ENCODE measurements at places on chromosomes 16 and 17.
A peak's percentile ranks its signal among the peaks of the same experiment; 100 is the strongest.

GRCh38 chr16:67719778-67720144 lies 645 bp upstream of the GFOD2 start:
- no peak for DNase-seq

GRCh38 chr16:72848759-72849664 lies 198.9 kb downstream of the ZFHX3 start:
- DNase-seq = no peak

GRCh38 chr16:16120044-16120381 lies 103.3 kb downstream of the ABCC6 start:
- no peak for DNase-seq

DNA sequence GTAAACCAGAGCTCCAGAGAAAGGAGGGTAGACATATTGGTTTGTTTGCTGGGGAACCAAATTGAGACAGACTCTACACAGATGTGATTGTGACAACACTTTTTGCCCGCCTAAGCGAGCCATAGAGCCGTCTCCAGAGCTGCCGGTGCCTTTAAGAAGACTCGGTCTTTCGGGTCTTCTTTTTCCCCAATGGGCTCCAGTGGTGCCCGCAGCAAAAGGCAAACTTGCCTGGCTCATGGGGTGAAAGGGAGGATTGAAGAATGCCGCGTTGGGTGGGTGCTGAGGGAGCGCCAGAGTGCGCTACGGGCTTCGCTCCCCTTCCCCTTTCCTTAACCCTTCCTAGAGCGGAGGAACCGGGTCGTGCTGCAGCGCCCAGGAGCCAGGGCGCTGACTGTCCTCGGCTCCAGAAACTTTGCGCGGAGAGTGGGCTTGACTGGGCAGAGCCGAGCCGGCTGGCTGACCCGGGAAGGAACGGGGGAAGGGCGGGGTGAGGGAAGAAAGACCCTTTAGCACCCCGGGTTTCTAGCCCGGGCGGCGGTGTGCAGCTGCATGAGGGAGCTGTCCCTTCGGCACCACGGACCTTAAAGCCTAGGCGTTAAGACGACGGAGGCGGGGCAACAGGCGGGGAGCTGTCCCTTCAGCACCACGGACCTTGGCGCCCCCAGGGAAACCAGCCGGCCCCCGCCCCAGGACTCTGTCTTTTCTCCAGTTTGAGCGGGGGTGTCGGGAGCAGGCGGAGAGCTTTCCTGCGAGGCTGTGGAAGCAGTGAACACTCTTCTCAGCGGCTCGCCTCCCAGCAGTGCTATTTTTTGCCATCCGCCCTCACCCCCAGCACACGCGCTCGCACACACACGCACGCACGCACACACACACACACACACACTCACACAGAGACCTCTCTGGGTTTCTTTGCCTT lies at the start of gene CACNG3:
Gene CACNG3, plus strand, starts transcription at position 880 of the 916 bp plus-strand sequence. CDS start 420 bp downstream, outside the sequence.
- no peak for DNase-seq

GRCh38 chr16:2008009-2008526 lies 1.6 kb downstream of the ZNF598 start:
- no peak for DNase-seq

DNA sequence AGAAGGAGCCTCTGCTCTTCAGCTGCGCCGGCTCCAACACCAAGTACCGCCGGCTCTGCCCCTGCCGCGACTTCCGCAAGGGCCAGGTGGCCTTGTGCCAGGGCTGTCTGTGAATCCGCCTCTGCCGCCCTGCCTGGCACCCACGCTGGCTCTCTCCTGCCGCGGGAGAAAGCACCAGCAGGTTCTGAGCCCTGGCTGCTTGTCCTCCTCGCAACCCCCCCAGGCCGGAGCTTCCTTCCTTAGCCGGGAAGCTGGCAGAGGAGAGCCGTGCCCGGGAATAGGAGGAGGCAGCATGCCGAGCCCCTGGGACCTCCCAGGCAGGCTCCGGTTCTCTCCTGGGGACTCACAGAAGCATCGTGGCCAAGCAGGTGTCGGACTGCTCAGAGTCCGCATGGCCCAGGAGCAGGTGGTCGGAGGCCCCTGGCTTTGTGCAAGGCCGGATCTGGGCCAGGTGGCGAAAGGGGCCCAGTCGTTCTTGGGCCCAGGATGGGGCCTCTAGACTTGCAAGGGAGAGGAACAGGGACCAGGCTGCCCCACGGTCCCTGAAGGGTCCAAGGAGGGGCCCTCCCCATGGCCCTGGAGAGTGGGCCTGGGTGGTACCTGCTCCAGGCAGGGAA lies 80.6 kb downstream of the MGAT5B start:
- no peak for DNase-seq

DNA sequence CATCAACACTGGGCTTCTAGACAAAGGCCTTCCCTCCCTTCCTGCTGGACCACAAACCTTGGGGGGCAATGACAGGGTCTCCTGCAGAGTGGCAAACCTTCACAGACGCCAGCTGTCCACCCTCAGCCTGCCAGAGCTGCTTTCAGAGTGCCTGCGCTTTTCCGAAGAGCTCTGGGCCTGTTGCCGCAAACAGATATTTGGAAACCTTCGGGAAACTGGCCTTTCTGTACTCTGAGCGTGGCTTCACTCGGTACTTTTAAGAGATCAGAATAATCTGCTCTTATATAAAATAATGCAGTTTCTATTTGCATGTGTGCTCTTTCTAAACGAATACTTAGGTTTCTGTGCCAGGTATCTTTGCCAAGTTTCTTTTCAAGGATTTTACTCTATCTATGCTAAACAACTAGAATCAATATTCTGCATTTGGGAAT lies 152.1 kb upstream of the CHMP6 start:
- DNase-seq = no peak

- DNase-seq = peak; percentile 51
Measured at GRCh38 chr17:5418858-5419355, 555 bp downstream of the NUP88 start.

GRCh38 chr16:12157517-12158093 lies 181.1 kb downstream of the SNX29 start:
- no peak for DNase-seq

GRCh38 chr16:27529962-27530361 lies 19.8 kb downstream of the GTF3C1 start:
- DNase-seq = no peak

DNA sequence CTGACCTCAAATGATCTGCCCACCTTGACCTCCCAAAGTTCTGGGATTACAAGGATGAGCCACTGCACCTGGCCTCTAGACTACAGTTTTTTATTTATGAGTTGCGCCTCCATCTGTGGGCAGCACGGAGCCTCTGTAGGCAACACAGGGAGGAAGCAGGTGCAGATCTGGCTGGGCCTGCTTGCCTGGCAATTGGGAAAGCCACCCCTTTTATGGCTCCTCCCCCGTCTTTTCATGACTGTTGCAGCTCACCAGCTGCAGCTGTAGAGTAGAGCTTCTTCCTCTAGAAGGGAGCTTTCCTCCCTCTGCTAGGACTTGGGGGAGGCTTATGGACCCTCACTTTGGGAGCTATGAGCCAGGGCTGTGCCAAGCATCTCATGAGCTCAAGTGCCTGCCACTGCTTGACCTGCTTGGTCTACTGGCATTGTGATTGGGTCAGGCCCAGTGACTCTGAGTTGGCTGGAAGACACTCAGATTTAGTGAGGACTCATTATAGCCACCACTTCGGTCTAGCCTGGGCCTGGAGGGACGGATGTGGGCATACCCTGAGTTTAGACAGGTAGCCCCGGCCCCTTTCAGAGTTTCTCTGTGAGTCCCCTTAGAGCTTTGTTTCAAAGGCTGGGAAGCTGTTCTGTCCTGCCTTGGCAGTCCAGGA lies 6.9 kb upstream of the SLC7A6 start:
- no peak for DNase-seq

DNA sequence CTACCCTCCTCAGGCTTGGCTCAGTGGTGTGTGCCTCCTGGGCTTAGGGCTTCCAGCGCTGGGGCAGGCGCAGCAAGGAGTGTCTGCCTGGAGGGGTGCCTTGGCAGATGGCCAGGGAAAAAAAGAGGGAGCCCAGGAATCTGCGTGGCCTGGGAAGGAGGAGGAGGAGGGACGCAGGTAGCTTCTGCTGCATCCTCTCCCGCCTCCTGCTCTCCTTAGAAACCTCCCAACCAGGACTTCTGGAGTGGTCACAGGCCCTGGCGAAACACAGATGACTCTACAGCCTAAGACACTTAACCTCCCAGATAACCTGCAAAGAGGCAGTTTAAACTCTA lies 7.3 kb upstream of the BCAR1 start:
- DNase-seq = no peak

Measured in activated T-helper 1 cell treated with anti-CD3 and anti-CD28 coated beads, Interleukin-2, amount 50 U/mL, for 16 hours (primary cell).